Glomerular endothelial cell (primary cell): ENCODE measurements at places on chromosomes 12 and 14. TPM values are rescaled to one million over a fixed set of nuclear protein-coding genes. Genes with fewer than 3 reads are reported as not detected.

Gene SPATA7
- 15.1 and 18.6 TPM in 2 replicates for total RNA-seq

- no peak for DNase-seq
Measured at GRCh38 chr14:53865711-53866110, 90.9 kb downstream of the BMP4 start.

GRCh38 chr12:65741656-65742017, 82.6 kb upstream of the HMGA2 start:
- DNase-seq = no peak

Gene PELI2
- total RNA-seq = 2.9 and 3.7 TPM in 2 replicates

- no peak for DNase-seq
Measured at GRCh38 chr12:9730591-9730990, 2.3 kb downstream of the CLECL1 start.

- no peak for DNase-seq
Measured at GRCh38 chr14:93930989-93931307, 3.8 kb downstream of the FAM181A start.

- no peak for DNase-seq
Measured at GRCh38 chr12:116804051-116804450, 65.9 kb downstream of the RNFT2 start.
